Dorsolateral prefrontal cortex (tissue), 122 donors: ENCODE measurements at places on chromosomes 12 and 14.

GRCh38 chr14:93039649-93040315 is 75.9 kb downstream of the ITPK1 start:
- DNase-seq = no peak

GRCh38 chr14:68328509-68328908 is 464.4 kb downstream of the ZFP36L1 start:
- no peak for DNase-seq

DNA sequence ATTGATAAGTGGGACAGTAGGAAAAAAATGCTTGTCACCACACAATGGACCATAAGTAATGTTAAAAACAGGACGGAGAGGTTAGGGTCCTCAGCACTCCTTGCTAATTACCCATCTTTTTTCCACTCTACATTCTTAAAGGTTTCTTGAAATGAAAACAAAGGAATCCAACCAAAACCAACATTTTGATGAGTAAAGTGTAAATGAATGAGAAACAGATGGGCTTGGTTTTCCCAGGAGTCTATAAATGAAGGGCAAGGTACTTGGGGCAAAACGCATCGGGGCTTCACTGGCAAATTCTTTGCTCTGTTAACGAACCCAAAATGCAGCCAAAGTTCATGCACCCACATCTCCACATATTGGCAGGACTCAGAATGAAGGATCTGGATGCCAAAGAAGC is 129.2 kb upstream of the BMP4 start:
- no peak for DNase-seq

DNA sequence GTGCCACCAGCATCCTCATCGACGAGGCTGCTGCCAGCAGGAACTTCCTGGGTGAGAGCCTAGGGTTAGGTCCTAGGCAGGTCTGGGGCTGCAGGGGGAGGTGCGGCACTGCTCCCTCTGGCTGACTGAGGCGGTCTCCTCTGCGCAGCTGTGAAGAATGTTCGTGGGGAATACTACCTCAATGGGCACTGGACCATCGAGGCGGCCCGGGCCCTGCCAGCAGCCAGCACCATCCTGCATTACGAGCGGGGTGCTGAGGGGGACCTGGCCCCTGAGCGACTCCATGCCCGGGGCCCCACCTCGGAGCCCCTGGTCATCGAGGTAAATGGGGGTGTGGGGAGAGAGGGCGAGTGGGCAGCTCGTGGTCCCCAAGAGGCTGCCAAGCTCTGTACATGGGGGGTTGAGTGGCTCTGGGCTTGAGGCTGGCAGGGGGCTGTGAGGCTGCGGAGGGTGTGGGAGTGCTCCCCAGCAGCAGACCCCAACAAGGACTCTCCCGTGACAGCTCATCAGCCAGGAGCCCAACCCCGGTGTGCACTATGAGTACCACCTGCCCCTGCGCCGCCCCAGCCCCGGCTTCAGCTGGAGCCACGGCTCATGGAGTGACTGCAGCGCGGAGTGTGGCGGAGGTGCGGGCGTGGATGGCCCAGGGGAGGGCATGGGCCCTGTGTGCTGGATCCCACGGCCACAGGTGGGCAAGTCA is 14.4 kb downstream of the PAPLN start:
- no peak for DNase-seq

DNA sequence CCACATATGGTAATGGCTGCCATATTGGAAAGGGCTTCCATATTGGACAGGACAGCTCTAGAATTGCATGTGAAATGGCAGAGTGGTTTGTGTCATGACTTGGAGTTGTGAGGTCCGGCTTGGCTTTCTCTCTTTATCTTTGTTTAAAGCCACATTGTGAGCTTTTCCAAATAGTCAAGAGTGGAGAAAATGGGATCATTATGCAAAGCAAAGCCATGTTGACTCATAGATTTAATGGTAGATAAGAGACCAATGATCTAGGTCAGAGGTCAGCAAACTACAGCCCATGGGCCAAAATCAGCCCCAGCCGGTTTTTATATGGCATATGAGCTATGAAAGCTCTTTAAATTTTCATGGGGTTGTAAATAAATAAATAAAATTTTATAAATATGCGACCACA is 449.1 kb downstream of the BCL11B start:
- DNase-seq = no peak

GRCh38 chr12:73815072-73815645 is 722.5 kb upstream of the ATXN7L3B start:
- no peak for DNase-seq

GRCh38 chr12:116101991-116102390 is 175.5 kb downstream of the MED13L start:
- no peak for DNase-seq

DNA sequence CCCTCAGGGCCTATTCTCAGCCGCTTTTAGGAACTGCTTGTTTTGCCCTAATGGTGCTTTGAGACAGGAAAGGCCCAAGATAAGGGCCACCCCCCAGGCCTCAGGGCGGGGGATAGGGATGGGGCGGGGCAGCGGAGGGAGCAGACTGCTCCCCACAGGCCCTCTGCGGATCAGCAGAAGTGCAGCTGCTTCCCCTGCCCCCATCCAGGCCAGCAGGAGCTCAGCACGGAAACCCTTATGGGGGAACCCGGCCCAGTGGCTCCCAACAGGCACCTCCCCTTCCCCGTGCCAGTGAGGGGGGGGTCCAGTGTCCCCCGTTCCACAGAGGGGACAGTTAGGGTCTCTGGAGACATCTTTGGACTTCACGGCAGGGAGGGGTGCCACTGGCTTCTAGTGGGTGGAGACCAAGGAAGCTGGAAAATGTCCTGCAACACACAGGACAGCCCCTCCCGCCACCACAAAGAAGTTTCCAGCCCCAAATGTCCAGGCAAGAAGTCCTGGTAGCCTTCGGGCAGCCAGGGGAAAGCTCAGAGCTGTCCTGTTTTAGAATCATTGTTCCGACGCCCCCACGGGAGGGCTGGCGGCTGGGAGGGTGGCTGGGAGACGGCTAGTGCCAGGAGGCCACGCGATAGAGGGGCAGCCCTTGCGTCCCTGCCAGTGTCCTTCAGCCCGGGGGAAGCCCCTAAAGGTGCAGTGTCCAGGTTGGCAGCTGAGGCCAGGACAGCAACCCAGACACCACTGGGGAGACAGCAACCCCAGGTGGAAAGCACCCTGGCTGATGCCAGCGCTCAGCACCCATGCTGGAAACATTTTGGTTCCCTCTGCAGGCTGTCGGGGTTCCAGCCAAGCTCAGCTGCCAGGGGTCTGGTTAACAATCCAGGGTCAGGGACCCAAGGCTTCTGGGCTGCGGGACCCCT is 10.4 kb upstream of the GPR132 start:
- DNase-seq = no peak

GRCh38 chr14:103104654-103105452 is 10.3 kb downstream of the EXOC3L4 start:
- peak; percentile 55 for DNase-seq
